Activated CD4-positive, alpha-beta T cell treated with anti-CD3 and anti-CD28 coated beads, Interleukin-2, amount 50 U/mL, for 24 hours (primary cell): ENCODE measurements at places on chromosomes 1 and 21.

GRCh38 chr1:88350648-88351047 is 333.4 kb upstream of the PKN2 start:
- no peak for DNase-seq

DNA sequence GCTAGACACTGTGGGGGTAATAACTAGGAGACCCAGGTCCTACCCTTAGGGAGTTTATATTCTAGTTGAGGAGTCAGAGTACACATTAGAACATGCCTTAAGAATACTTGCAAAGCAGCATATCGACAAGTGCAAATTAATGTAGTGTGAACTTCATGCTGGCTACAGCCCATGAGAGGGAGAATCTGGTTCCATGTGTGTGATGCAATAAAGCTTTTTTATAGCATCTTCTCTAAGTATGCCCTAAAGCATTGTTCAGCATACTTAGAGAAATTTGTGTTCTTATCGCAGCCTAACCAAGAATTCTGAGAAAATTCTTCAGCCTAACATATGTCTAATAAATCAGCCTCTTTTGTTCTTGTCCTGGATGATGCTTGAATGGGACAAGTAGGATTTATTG is 95.5 kb downstream of the SDCCAG8 start:
- no peak for DNase-seq

DNA sequence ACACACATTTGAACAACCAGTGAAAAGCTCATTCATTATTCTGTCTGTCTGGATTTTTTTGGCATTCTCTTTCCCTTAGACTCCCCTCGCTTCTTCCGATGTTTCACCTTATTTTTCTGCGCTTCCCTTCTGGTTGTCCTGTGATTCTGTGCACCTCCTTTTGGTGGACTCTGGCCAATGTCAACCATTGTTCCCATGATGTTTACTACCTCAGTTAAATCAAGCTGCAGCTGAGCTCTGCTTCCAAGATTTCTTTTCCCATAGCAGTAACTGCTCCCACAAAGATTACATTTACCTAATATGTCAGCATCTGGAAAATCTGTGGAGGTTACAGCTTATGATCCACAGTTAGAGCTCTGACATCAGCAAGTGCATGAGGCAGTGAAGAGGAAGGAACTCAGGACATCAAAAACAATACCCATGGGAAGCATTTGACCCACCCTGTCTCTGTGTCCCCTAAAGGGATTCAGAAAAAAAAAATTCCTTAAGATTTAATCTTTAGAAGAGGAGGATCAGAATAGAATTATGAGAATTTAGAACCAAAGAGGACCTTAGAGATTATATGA is 69.9 kb upstream of the ADAMTS5 start:
- DNase-seq: no peak

GRCh38 chr1:174680101-174680500 is 232.3 kb downstream of the GPR52 start:
- no peak for DNase-seq

- DNase-seq: no peak
Measured at GRCh38 chr1:236035681-236036101, 29.2 kb downstream of the NID1 start.

DNA sequence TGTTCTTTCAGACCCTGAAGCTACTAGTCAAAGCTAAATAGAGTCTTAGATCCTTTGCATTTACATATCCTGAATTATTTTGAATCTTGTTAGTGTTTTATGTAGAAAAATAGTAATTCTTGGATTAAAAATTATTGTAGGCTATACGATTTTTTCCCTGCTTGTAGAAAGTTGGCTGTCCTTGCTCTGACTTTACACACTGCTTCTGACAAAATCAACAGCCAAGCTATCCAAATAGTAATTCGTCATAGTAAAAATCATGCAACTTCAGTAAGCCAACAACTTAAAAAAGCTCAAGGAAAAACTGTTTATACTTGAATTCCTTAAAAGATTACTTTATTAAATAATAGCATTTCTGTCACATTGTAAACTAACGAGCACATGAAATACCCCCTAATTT is 7.5 kb upstream of the KRTAP23-1 start:
- DNase-seq: no peak

GRCh38 chr1:118488787-118489186 is 303.8 kb upstream of the SPAG17 start:
- DNase-seq: no peak

DNA sequence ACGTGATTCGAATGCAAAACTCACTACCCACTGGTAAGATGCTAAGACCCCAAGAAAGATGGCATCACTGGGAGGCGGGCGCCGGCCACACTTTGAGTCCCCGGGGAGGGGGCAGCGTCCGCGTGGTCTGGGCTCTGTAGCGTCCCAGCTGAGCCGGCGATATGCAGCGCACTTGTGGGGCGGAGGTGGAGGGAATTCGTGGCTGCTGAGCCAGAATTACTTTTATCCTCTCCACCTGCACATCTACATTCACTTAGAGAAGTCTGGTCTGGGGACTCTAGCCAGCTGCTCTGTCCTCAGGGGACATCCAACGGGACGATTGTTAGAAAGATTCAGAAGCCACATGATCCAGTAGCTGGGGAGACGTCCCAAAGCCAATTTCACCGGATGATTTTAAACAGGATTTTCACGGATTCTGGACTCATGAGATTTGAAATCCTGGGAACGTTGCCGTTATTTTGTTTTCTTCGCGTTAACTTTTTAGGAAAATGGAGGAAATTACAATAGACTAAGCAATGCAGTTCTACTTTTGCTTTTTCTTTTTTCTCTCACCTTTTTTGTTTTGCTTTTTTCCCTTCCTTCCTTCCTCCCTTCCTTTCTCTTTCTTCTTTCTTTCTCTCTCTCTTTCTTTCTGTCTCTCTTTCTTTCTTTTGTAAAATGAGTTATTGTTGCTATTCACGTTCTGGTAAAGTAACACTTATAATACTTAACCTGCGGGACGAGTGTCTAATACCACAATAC is 1.3 kb downstream of the JAM2 start:
- no peak for DNase-seq

GRCh38 chr1:218482683-218483082 is 137.5 kb downstream of the TGFB2 start:
- DNase-seq: no peak

GRCh38 chr1:199522936-199523335 is 504.6 kb upstream of the NR5A2 start:
- no peak for DNase-seq

DNA sequence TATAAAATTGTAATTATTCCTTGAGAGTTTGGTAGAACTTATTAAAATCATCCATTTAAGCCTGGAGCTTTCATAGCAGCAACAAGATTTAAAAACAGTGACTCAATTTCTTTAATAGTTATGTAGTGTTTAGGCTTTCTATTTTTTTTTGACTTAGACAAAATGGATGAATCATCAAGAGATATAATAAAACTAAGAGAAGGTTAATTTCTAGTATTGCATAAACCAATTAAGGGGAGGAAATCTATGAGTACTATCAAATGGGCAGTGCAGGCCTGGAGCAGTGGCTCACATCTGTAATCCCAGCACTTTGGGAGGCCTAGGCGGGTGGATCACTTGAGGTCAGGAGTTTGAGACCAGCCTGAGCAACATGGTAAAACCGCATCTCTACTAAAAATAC is 416.3 kb upstream of the USP24 start:
- DNase-seq: no peak

- DNase-seq: no peak
Measured at GRCh38 chr1:211695135-211695816, 19.9 kb upstream of the NEK2 start.

DNA sequence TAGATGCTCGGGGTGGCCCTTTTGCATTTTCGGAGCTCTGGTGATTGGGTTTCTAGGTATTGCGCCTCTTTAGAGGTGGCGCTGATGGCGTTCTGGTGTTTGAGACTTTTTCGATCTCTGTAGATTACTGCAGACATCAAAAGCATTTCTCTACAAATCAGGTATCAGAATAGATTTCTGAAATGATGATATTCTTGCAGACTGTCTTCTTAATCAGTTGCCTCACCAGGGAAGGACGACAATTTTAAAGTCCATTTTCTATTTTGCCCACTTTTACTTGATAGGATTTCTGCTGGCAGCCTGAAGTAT is 65.2 kb upstream of the VAMP3 start:
- no peak for DNase-seq

- DNase-seq: no peak
Measured at GRCh38 chr1:211735208-211736170, 60.1 kb upstream of the NEK2 start.

DNA sequence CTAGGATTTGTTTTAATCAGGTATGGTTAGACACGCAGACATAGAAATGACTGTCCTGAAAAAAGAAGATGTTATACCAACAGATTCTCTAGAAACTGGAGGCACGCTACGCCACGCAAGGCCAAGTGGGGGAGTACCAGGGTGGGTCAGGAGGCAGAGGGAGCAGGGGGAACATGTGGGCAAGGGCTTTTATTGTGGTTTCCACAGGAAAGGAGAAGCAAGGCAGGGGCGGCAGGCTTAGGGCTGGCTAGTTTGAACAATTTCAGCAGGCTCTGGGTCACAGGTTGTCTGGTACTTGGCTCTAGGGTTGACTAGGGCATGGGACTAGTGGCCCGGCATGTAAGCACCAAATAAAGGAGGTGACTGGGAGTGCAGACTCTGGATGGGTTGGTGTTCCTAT is 7.2 kb downstream of the MTARC2 start:
- no peak for DNase-seq

- DNase-seq: no peak
Measured at GRCh38 chr1:19496527-19496874, 11.2 kb upstream of the CAPZB start.

DNA sequence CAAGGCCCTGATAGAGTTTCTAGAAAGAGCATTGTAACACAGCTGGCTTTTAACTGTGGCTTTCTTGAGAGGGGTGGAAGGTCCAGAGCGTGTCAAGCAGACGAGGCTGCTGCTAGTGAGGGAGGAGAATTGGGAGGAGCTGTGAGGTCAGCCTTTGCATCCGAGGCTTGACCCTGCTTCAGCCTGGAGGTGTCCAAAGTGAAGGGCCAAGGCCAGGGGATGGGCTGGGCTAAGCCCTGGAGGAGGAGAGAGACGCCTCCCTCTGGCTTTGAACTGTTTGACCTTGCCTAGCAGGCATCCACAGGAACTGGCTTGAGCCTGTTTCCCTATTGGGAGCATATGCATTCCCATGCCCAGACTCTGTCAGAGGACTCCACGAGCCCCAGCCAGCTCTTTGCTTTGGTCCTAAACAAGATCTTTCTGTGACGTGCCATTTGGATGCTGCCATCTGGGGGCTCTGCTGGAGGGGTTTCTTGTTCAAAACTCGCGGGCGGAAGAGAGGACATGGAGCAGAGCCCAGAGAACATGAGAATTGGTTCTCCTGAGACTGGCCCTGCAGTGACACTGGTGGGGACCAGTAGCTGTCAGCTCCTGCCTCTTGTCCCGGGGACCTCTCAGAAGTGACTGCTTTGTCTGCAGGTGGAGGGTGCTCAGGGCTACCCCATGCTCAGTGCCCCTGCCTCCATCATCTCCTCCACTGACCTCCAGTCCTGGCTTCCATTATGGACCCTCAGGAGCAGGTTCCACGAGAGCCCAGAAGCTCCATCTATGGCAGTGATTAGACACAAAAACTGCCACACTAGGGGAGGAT is 5.5 kb downstream of the ACTRT2 start:
- DNase-seq: no peak

DNA sequence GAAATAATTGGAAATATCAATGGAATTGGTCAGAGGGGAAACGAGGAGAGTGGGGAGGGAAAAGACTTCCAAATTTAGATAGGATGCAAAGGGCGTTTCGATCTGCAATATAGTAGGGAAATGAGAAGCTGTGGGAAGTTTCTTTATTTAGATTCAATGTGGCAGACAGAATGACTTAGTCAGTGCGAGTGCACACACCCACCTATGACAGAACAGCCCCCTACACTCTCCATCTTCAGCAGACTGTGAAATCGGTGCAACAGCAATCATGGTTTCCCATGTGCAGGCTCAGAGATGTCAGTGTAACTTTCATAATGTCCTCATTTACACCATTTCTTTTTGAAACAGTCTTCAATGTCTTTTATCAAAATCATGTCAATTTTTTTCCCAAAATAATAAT is 46.0 kb downstream of the DIP2A start:
- DNase-seq: no peak

GRCh38 chr1:204971517-204972336 is 71.3 kb upstream of the CNTN2 start:
- DNase-seq: no peak

- no peak for DNase-seq
Measured at GRCh38 chr1:156114919-156115513, 505 bp downstream of the LMNA start.

DNA sequence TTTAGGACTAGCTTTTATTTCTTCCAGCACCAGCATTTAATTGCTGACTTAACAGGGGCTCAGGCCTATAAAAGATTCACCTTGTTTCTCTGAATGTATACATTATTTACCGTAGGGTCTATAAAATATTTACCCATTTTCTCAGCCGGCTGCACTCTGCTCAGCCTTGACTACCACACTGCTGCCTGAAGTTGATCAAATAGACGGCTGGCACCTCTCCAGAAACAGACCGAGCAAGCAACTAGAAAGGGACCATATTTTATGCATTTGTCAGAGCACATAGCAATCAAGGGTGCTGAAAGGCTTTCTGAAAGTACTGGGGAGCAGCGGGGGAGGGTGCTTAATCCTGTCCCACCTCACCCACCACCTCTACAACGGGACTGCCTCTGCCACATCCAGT is 64.7 kb upstream of the FGGY start:
- DNase-seq: no peak

GRCh38 chr1:163528710-163529348 is 207.1 kb downstream of the NUF2 start:
- DNase-seq: no peak

DNA sequence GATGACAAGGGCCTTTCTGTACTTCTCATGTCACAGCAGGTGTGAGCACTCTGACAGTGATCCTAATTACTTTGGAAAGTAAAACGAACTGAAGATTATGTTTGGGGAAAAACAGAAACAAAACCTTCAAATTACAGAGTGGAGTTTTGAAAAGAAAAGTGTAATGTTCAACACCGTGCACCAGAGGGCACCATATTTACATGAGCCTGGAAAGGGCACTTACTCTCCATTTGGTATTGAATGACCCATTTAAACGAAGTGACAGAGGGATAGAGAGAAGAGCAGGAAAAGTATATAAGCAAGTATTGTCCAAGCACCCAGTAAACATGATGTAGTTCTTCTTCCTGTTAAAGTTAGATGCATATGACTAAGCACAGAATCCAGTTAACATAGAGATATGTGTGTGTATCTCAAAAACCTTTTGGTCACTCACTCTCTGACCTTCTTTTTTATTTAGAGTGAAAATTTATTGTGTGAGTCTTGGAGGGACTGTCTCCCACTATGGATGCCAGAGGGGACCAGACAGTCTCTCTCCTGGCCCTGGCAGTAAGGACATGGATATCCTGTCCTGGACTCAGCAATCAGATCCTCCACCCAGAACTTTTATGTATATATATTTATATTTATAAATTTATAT is 3.8 kb upstream of the RGSL1 start:
- no peak for DNase-seq

DNA sequence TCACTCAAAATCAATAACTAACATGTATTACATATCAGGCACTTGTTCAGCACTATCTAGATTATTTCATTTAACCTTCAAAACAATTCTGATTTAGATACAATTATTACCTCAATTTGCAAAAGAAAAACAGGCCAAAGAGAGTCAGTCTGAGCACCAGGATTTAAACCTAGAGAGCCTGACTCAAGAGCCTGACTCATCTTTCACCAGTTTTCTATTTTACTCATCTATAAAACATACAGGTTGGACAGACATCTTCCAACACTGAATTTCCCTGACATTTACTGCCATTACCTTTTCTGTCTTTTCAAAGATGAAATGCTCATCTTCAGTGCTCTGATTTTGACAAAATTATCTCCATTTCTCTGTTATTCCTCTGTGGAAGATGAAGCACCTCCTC is 116.5 kb downstream of the MRPL39 start:
- DNase-seq: no peak

GRCh38 chr1:180536821-180537372 is 21.9 kb upstream of the OVAAL start:
- no peak for DNase-seq
